Activated T-helper 9 cell treated with anti-CD3 and anti-CD28 coated beads, Interleukin-2, amount 50 U/mL, for 16 hours (primary cell): ENCODE measurements at places on chromosomes 1 and 21.

DNA sequence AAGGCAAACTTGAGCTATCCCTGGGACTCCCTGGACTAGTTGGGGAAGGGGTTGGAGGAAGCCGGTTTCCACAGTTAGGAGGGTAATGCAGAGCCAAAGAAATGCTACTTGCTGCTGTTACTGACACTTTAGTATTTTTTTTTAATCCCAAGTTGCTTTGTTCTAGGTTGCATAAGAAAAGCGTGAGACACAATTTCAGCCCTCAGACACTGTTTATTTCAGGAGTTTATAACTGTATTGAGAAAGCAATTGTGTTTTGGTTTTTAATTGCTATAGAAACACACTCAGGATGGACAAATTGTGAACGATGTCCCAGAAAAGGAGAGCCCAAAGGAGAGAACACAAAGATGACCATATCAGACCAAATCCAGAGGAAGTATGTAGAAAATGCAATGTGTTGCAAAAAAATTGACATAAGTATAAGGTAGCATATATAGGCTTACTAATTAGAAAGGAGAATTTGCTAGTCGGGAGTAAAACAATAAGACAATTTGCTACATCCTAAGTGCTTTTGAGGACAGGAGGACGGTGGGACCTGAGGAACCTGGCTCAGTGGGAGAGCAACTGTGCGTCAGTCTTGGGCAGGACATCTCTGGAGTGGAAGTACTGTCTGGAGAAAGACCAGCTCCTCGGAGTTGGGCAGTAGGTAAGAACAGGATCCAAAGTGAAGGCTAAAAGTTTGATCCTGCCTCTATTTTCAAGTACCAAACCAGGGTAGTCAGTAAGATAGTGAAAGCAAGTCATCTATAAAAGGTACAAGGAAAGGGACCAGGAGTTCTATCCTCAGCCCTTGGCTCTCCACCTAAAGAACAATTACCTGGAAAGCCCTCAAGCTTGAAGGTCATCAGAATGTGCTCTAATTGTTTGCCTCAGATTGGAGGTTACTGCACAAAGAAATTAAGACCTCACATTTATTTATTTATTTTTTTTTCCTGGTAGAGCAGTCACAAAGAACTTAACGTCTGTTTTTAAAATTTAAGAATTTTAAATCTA is 39.9 kb downstream of the DIPK1A start:
- no peak for DNase-seq

DNA sequence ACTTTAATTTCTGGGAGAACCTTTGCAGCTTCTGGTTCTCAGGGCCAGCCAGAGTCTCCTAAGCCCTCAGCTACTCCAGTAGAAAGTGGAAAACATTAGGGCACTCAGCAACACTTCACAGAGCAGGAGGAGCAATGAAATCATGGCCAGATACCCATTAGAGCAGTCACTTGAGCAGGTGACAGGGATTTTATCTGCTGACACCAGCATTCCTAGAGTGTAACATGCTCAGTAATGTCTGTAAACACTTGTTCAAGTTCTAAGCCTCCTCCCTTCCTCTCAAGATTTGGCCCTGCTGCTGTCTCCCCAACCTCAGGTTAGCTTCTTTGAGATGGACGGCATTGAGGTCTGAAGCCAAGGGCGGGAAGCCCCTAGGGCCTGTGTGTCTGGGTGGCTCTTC is 218.0 kb downstream of the GRIK3 start:
- DNase-seq: no peak

DNA sequence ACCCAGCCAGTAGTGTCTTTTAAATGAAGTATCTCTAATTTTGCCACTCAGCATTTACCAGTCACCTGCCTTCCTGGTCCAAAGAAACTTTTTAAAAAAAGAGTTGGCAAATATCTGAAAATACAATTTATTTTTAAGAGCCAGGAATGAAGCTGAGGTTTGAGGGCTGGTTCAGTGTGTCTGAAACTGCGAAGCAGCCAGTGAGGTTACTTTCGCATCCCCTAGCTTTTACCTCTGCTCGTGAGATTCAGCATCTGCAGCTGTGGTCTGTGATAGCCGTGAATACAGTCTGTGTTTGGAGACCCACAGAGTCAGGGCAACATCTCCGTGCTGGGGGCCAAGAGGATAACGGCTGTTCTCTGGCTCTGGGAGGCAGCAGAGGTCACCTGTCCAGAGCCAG is 21.3 kb upstream of the KCNAB2 start:
- no peak for DNase-seq

- no peak for DNase-seq
Observed at GRCh38 chr1:183270541-183271141, 84.6 kb downstream of the LAMC2 start.

GRCh38 chr1:7290971-7291970 is 479.8 kb upstream of the VAMP3 start:
- no peak for DNase-seq

GRCh38 chr1:61568460-61569302 is 156.3 kb downstream of the TM2D1 start:
- no peak for DNase-seq

GRCh38 chr1:184493987-184494388 is 107.2 kb downstream of the C1orf21 start:
- no peak for DNase-seq

GRCh38 chr21:45317398-45318145 is 29.9 kb upstream of the POFUT2 start:
- DNase-seq: no peak

- DNase-seq: no peak
Observed at GRCh38 chr1:33768106-33768505, 95.8 kb upstream of the HMGB4 start.

- no peak for DNase-seq
Observed at GRCh38 chr1:3639397-3639911, 10.4 kb downstream of the WRAP73 start.

GRCh38 chr1:212104586-212105325 is 69.2 kb downstream of the DTL start:
- no peak for DNase-seq

GRCh38 chr1:103187673-103188072 is 79.4 kb upstream of the COL11A1 start:
- no peak for DNase-seq

DNA sequence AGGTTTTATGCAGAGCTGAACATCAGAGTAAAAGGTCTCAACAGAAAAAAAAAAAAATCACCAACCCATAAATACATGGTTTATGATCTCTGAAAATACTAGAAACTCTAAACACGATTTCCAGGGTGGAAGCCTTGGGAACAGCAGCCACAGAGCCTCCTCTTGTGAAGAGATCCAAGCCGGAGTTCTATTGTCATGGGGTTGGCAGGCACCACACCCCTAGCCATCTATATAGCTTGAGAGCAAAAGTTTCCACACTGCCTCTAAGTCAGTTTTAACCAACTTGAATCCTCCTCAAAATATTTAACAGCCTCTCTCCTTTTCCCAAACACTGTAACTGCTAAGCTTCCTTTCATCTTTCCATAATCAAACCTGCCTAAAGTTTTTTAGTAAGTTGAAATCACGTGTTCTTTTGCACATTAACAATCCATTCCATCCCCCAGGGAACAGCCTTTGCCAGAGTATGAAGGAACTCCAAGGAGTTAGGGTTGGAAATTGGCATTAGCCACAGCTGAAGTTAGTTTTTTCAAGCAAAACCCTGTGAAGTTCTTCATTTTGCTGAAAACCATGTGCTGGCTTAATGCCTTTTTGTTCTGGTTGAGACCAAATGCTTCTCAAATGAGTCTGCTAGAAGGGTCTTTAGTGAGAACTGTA is 13.8 kb upstream of the SEC16B start:
- no peak for DNase-seq

- DNase-seq: no peak
Observed at GRCh38 chr1:98638185-98638584, 23.3 kb upstream of the SNX7 start.

GRCh38 chr1:19828546-19828945 is 13.5 kb upstream of the RNF186 start:
- DNase-seq: no peak

DNA sequence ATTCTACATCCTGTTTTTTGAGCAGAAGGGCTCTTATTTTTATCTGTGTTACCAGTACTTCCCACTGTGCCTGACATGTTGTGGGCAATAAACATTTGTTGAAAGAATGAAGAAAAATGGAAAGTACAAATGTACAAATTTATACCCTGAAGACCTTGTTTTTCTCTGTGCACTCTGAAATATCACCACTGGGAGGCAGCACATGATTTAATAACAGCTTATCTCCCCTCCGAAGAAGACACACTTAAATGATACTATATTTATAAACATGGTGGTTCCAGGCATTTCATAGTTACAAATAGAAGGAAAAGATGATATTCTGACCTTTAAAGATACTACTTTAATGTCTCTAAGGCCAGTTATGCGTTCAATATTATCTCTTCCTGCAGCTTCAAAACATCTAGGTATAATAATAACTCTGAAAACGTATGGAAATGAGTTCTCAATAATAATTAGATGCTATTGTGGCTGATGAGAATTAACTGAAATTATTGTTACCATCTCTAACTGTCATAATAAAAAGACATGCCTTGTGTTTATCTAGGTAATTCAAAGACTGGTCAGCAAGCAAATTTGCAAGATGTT is 12.8 kb downstream of the DYNLT5 start:
- DNase-seq: no peak

- peak; percentile 48 for DNase-seq
Observed at GRCh38 chr21:43362321-43362791, 64.6 kb downstream of the SIK1 start.

GRCh38 chr21:44348861-44349260 is 4.6 kb upstream of the TRPM2 start:
- DNase-seq: no peak

GRCh38 chr21:38472412-38473108 is 25.7 kb downstream of the ERG start:
- DNase-seq: no peak

GRCh38 chr1:71561206-71561605 is 480.4 kb upstream of the ZRANB2 start:
- DNase-seq: no peak

- DNase-seq: no peak
Observed at GRCh38 chr1:152141971-152142584, 16.9 kb downstream of the RPTN start.

DNA sequence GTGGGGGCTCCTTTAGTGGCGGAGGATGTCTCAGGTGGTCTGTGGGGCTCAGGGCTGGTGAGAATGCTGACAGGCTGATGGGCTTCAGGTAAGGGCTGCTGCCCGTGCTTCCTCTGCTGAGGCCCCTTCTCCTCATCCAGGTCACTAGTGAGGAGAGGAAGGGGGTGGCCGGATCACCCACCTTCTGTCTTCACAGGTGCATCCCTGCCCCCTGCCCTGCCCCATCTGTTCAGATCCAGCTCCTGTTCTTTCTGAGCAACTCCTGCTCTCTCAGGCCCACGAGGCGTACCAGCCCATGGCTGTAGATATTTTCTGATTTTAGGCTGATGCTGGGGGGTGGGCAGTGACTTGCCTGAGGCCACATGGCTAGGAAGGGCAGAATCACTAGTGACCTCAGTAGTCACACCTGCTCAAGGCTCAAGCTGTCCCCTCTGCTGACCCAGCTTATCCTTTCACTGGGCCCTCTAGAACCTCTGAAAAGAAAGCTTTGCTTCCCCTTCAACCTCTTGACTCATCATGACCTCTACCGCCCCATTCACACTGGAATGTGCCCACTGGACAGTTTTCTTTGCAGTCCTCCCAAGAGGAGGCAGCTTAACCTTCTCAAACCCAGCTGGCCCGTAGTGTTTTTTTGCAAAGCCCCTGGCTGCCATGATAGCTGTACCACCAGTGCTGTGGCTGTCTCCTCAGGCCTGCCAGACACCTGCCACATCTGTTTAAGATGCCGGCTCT is 14.8 kb downstream of the DCST2 start:
- DNase-seq: no peak

DNA sequence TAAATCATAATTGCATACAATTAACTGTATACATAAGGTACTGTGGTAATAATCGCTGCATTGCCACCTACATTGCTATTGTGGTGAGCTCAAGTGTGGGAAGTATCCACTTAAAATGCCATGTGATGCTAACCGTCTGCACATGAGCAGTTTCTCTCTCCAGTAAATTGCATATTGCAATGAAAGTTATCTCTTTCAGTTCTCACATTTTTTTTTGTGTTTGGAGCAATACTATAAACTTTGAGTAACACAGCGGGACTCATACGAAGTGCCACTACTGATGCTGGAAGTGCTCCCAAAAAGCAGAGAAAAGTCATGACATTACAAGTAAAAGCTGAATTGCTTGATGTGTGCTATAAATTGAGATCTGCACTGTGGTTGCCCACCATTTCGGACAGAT is 38.5 kb downstream of the DISC1 start:
- no peak for DNase-seq

- no peak for DNase-seq
Observed at GRCh38 chr1:163174524-163175437, 27.9 kb downstream of the RGS5 start.

GRCh38 chr1:155008015-155008941 is 5.7 kb downstream of the ZBTB7B start:
- DNase-seq: no peak

DNA sequence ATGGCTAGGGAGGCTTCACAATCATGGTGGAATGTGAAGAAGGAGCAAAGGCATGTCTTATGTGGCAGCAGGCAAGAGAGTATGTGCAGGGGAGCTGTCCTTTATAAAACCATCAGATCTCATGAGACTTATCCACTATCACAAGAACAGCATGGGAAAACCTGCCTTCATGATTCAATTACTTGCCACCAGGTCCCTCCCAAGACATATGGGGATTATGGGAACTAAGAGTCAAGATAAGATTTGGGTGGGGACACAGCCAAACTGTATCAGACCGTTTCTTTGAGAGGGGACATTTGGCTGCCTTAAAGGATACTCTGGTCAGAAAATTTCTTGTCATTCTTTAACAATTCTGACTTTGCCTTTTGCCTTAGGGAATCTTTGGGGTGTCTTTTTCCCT is 3.2 kb upstream of the XPR1 start:
- DNase-seq: no peak

DNA sequence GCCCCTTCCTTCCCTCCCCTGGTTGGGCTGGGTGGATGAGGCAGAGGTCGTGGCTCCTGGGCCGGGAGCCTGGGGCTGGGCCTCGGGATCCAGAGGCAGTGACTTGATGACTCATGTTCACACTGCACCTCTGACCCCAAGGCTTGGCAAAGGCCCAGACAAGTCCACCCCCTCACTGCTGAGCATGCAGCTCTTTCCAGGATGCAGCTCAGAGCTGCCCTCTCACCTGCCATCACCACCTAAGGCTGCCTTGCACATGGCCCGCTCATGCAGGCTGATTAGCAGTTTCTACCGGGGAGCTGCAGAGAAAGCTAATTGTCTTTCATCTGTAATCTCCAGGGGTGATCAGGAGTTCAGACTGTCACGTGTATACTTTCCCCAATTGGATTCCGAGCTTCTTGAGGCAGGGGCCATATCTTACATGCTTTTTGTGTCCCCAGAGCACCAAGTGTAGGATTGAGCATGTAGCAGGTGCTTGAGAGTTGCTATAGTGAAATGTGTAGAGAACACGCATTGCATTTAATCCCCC is 62.1 kb downstream of the LRRN2 start:
- DNase-seq: no peak

DNA sequence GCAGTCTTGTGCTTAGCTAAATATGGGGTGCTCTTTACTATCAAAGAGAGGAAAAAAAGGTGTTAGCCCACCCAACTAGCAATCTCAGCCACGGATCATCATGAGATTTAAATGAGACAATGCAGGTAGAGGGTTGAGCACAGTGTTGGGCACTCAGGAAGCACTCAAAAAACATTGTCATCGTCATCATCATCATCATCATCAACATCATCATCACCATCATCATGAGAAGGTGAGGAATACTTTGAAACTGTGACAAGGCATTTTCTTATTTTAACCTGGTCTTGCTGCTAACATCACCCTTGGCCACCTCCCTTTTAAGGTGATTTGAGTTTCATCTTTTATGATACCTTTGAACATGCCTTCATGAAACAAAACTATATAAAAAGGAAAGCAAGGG is 3.3 kb upstream of the MAPKAPK2 start:
- no peak for DNase-seq
